ENCODE measurements at places on chromosomes 12 and 14.

DNA sequence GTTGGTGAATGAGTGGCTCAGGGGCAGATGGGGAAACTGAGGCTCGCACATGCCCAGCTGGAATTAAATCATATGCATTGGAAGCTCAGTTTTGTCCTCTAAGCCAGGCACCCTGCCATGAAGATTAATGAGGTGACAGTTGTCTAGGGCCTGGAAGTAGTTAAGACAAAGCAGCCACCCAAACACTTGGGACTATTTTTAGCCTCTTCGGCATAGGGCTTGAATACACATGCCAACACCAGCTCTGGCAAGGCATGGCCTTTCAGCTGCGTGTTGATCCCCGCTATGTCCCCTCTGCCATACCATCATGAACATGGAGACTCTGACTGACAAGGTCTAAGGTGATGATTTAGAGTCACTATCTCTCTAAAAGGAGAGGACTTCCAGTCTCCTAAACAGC lies 250.2 kb downstream of the KSR2 start:
- DNase-seq: no peak

GRCh38 chr14:89963288-89963978 lies 7.7 kb downstream of the TDP1 start:
- DNase-seq: no peak

DNA sequence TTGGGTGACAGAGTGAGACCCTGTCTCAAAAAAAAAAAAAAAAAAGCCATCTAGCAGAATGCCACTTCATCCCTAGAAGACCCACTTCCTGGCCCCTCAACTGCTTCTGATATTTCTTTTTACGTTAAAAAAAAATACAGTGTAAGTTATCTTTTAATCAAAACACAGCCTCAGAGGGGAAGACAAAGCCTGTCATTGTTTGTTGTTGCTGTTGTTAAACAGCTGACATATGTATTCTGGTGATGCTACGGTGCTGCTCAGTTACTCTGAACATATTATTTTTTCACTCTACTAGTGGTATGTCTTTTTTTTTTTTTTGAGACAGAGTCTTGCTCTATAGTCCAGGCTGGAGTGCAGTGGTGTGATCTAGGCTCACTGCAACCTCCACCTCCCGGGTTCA lies 75.4 kb downstream of the PAPLN start:
- no peak for DNase-seq

DNA sequence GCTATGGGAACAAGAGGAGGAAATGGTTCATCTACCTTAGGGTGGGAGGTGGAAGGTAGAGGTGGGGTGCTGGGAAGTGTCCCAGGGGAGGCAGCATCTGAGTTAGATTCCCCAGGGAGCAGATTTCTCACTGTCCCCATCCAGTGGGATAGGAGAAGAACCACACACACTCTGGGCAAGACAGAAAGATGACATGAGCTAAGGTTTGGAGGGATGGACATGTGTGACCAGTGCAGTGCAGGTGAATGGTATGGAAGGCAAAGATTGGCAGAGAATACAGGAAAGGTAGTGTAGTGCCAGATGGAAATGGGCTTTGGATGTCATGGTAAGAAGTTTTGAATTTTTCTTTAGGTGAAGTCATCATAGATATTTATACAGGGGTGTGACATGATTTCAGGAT lies 11.3 kb upstream of the DUSP6 start:
- DNase-seq: no peak

- no peak for DNase-seq
These were observed 9.3 kb upstream of the DENND5B start for GRCh38 chr12:31600252-31600651.

DNA sequence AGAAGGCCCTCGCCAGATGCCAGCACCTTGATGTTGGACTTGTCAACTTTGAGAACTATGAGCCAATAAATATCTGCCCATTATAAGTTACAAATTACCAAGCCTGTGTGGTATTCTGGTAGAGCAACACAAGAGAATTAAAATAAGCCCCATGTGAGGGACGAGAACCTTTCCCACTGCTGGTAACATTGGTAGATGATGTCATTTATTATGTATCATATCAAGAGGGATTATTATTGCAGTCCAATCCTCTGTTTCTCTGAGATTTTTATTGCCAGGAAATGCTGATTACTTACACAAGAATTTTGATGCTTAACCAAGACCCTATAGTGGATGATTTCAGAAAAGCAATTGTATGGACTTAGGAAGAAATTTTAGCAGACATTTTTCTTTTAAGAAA lies 40.3 kb upstream of the SLC24A4 start:
- no peak for DNase-seq

GRCh38 chr12:49664591-49665239 lies 41.4 kb downstream of the PRPF40B start:
- DNase-seq: no peak

DNA sequence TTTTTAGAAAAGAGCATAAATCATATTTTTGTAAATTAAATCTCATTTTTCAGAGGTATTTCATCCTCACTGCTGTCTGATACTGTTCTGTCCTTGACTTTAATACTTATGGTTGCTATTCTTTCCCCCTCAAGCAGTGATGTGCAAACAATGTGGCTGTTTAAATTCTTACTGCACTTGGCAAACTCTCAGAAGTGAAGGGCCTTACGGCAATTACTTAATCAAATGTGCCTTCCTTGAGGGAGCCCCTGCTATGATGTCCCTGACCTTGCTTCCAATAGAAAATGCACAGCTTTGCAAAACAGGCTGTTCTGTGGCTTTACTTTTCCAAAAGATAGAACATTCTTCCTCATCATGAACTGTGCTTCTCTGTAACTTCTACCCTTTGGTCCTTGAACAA lies 35.2 kb downstream of the UBE3B start:
- no peak for DNase-seq

DNA sequence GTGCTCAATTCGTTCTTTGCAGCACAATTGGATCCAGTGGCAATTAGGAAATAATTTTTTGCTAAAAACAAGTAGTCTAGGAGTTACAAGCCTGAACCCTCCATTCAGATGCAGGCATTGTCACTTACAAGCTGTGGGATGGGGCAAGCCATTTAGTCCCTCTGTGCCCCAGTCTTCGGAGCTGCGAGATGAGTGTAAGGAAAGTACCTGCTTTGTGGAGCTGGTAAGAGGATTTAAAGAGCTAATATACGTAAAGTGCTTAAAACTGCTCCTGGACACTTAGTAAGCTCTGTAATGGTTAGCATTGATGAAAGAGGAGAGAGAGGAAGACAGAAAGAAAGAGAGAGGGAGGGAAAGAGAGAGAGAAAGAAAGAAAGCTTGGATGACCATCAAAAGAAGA lies 112.5 kb downstream of the LGMN start:
- DNase-seq: no peak

DNA sequence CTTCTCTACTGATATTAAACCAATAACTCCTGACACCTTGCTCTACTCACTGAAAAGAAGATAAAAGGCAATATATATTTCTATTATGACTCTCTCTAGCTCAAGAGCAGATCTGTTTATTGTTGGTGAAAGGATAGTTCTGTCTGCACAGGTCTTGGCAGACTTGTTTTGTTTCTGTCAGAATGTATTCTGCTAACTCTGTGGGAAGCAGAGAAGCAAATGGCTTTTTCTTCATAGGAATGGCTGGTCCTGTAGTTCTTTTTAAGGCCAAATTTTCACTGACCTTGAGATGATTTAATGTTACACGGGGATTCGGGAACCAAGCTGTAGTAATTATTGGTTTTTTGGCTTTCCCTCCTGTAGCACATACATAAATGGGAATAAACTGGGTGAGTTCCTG lies 512.1 kb downstream of the DIO2 start:
- DNase-seq: no peak

DNA sequence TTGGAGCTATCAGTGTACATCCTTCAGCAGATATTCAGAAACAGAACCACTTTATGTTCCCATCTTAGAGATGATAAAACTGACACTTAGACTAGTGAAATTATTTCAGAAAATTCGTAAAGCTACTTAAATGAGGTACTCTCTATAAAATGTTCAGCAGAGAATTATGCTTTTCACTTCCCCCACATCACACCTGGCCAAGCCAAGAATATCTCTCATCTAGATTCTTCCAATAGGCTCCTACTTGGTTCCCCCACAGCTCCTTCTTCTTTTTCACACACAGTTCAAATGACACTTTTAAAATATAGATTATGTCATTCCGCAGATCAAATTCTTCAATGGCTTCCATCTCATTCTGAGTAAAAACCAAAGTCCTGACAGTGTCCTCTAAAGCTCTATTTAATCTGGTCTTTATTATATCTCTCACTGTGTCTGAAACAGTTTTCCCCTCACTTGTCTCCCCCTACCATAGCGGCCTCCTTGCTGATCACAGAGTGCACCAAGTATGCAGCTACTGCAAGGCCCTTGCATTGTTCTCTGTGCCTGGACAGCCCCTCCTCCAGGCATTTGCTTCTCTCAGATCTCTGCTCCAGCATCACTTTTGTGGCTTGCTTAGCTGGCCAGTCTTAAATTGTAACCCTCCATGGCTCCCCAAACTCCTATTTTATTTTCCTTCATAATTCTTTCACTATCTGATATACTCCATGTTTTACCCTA lies 736.8 kb upstream of the USP15 start:
- DNase-seq: no peak

GRCh38 chr14:71242237-71242748 lies 335.0 kb downstream of the PCNX1 start:
- no peak for DNase-seq

- no peak for DNase-seq
These were observed 25.8 kb downstream of the GPR135 start for GRCh38 chr14:59439256-59439965.

DNA sequence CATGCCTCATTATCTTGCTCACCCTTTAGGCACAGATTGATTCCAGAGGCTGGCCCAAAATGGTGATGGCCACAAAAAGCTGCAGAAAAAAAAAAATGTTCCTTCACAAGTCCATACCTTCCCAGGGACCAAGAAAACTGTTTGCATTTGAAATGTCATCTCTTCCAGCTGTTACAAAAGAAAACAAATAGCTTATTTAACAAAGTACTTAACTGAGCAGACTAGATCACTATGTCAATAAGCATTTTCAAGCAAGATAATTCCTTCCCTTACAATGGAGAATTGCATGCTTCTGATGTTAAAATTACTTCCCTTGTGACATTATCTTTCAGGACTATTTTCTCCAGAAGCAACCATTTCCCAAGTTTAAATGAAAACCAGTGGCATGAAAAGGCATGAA lies 377.9 kb upstream of the KITLG start:
- no peak for DNase-seq

- DNase-seq: peak; percentile 95
These were observed 3.7 kb downstream of the ZFP36L1 start for GRCh38 chr14:68788996-68789820.

DNA sequence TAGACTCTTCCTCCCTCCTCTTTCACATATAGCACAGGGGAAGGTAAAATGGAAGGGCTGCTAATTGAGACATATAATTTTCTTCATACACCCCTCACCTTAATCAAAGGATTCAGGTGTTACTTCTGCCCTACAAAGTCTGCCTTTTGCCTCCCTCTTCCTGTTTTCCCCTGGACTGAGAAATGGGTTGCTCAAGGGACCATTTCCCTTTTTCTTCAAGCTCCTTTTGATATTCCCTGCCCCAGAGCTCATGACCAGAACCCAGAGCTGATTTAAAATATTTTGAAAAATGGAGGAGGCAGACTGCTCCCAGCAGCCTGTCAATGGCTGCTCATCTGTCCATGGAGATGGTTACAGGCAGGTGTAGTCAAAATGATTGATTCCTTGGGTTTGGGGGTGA lies 6.3 kb upstream of the PIP4K2C start:
- no peak for DNase-seq

GRCh38 chr12:12837025-12837812 lies 24.1 kb downstream of the DDX47 start:
- peak; percentile 75 for DNase-seq

- no peak for DNase-seq
These were observed 1417.5 kb upstream of the SEL1L start for GRCh38 chr14:82951171-82951570.

DNA sequence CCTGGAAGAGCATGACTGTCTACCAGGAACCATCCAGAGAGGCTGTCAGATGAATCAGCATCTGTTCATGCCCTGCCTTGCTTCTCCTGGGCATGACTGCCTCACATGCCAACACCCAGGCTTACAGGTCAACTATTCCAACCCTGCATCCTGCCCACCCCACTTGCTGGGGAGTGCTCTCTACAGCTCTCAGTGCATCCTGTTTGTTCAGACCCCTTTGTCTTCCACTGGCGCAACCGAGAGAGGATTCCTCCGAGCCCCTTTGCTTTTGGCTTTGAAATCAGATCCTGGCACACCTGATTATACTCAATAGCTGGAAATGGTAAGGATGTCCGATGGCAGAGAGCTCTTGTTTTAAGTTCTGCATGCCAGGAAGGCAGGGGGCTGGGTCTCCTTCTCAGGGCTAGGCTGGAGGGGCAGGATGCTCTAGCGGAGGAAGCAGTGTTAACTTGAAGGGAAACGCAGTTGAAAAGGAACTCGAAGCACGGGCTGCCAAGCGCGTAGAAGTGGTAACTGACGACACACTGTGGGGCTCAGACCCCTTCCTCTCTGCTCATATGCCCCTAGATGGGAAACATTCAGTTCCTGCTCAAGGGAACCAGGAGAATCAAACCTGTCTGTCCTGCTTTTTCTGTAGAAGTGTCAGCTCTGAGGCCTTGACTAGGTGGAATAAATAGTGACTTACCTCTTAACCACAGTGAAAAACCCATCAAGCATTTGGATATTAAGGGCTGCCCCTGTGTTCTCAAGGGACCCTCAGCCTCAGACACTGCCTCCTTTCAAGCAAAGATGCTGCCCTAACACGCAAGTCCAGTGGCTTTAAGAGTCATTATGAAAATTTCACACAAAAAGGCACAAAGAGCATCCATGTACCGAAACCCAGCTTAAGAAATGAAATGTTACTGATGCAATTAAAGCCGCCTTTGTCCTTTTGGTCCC lies 297.5 kb downstream of the ZFP36L1 start:
- no peak for DNase-seq

DNA sequence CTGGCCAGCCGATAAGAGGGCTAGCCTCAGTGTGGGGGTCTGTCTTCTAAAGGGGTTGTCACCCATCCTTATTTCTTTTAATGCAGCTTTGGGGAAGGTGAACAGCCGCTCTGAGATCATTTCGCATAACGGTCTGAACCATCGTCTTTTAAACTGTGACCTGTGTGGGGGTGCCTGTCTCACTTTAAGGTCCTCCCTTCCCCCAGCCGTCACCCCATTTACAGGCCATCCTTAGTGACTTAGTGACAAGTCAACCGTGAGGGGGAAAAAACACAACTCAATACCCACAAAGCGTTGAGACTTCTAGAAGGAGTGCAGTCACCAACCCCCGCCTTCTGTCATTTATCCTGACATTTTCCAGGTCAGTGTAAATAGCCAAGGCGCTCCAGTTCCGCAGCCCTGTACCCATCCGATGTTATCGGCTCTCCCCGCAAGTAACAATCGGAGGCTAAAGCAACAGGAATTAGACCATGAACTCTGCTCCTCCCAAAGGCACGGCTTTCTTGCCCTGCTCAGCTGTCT lies 505 bp upstream of the DENND5B start:
- no peak for DNase-seq

DNA sequence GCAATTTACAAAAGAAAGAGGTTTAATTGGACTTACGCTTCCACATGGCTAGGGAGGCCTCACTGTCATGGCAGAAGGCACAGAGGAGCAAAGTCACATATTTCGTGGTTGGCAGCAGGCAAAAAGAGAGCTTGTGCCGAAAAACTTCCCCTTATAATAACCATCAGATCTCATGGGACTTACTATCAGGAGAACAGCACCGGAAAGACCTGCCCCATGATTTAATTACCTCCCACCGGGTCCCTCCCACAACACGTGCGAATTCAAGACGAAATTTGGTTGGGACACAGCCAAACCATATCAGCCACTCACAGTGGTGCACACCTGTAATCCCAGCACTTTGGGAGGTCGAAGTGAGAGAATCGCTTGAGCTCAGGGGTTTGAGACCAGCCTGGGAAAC lies 68.5 kb downstream of the FBXL14 start:
- no peak for DNase-seq
